RWPE1 (cell line): ENCODE measurements at places on chromosomes 7 and 10.

DNA sequence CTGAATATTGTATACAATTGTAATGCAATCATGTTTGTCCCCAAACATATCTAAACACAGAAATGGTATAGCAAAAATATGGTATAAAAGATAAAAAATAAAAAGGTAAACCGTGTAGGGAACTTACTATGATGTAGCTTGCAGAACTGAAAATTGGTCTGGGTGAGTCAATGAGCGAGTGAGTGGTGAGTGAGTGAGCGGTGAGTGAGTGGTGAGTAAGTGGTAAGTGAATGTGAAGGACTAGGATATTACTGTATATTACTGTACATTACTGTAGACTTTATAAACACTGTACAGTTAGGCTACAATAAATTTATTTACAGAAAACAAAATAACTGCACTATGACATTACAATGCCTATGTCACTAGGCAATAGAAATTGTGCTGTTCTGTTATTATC is 1163.2 kb upstream of the SORCS1 start:
- no peak for DNase-seq

DNA sequence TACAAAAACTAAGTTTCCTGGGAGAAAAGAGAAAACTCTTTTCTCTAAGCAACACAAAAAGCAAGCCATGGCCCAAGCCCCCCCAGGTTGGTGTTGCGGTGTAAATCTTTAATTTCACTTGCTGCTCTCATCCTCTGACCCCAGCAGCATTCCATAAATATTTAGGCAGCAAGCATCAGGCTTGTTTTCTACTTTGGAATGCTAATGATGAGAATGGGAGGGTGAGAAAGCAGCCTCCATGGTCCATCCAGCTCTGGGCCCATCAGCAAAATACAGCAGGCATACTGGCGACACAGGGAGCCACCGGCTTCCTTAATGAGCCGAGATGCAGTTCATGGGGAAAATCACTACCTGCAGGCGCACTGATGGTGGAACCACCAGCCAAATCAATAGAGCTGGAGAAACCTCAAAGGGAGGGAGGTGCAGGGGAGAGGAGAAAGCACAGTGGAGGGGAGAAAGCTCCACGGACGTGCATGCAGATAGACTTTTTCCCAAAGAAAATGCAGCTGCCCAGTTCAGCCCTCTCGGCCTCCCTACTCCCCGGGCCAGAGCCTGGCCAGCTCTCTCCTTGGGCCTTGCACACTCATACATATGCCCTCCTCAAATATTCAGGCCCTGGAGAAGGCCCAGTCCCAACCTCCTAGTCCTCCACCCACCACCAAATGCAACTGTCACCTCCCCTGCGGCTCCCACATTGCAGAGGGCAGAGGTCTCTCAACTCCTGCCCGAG is 131.9 kb downstream of the GRID1 start:
- DNase-seq: no peak

- DNase-seq: no peak
These were observed 690.9 kb downstream of the NXPH1 start for GRCh38 chr7:9124320-9124719.

- no peak for DNase-seq
These were observed 135.8 kb downstream of the CAMK1D start for GRCh38 chr10:12484941-12485805.

DNA sequence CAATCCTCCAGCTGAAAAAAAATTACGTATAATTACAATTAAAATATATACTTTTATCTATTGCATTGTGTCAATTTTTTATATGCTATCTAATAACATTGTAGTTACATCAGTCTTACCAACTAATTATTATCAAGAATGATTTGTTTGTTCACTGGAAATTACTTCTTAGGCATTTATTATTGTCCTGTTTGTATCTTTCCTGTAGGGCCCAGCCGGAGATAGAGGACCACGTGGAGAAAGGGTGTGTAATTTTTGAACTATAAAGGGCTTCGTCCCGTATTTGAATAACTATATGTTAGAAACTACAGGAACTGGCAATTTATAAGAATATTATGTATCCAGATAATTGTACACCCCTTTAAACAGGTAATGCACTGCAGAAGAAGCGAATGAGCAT is 4.1 kb downstream of the COL1A2 start:
- DNase-seq: no peak
